ENCODE measurements at places on chromosomes 7 and 10.

DNA sequence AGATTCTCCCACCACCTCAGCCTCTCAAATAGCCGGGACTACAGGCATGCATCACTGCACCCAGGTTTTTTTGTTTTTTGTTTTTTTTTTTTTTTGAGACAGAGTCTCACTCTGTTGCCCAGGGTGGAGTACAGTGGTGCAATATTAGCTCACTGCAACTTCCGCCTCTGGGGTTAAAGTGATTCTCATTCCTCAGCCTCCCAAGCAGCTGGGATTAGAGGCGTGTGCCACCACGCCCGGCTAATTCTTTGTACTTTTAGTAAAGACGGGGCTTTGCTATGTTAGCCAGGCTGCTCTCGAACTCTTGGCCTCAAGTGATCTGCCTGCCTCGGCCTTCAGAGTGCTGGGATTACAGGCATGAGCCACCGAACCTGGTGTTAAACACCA is 107.5 kb upstream of the KIF5B start:
- DNase-seq: no peak

- no peak for DNase-seq
Measured at GRCh38 chr7:42315631-42316030, 78.6 kb upstream of the GLI3 start.

DNA sequence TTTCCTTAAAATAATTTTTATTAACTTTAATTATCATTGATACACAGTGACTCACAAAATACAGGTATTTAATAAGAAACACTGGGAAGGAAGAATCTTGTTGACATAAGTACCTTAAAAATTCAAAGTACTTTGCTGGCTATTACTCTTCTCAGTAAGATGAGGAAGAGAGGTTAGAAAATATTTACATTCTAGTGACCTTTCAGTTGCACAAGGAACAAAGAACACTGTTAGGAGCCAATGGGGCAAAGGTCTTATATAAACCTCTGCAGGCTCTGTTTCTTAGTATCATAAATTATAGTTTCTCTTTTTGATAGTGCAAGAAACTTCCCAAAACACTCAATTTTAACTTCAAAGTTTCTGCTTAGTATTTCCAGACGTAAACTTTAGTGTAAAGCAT is 4.8 kb upstream of the TAX1BP1 start:
- no peak for DNase-seq

DNA sequence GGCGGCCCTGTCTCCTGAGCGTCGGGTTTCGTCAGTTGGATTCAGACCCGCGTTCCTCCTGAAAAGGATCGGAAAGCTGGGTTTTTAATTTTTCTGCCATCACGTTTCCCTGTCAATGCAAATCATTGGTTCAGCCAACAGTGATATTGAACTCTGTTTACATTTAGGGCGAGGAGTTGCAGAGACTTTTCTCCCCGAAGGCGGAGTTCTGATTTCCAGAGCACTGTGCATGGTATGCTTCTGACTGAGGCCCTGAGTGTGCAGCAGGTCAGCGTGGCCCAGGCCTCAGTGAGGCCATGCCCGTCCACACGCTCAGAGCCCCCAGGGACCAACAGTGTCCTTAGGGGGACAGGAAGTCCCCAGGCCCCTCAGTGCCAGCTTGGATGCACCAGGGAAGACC is 27.1 kb downstream of the NKX6-2 start:
- no peak for DNase-seq

GRCh38 chr7:24325708-24326107 is 41.7 kb downstream of the NPY start:
- no peak for DNase-seq

- no peak for DNase-seq
Measured at GRCh38 chr10:43824934-43825333, 176.3 kb upstream of the ZNF32 start.

- no peak for DNase-seq
Measured at GRCh38 chr10:129966889-129967578, 3.0 kb upstream of the EBF3 start.

DNA sequence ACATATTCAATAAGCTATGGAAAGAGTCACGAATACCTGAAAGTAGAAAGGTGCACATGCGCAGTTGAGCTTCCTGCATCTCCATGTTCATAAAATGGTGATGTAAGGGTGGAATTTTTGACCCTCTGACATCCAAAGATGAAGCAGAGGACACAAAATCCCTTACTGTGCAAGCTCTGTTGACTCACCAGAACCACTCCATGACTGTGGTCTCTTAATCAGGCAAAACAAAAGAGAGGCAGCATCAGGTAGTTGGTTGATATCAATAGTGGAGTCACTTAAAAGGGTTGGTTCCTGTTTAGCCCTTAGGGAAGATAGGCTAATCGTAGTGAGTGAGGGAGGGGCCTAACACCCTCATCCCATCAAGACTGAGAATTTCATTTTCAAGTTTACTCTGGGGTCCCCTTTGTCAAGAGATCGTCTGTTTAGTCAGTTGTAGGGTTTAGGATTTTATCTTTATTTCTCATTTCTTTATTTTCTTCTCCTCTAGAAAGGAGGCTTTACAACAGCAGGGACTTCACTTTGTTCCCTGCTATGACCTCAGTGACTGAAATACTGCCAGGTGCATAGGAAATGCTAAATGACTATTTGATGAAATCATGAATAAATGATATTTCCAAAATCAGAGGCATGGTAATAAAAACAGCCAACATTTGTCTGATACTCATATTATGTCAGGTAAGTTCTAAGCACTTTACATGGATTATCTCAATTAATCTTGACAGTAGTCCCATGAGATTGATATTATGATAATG is 98.1 kb downstream of the CD36 start:
- no peak for DNase-seq

DNA sequence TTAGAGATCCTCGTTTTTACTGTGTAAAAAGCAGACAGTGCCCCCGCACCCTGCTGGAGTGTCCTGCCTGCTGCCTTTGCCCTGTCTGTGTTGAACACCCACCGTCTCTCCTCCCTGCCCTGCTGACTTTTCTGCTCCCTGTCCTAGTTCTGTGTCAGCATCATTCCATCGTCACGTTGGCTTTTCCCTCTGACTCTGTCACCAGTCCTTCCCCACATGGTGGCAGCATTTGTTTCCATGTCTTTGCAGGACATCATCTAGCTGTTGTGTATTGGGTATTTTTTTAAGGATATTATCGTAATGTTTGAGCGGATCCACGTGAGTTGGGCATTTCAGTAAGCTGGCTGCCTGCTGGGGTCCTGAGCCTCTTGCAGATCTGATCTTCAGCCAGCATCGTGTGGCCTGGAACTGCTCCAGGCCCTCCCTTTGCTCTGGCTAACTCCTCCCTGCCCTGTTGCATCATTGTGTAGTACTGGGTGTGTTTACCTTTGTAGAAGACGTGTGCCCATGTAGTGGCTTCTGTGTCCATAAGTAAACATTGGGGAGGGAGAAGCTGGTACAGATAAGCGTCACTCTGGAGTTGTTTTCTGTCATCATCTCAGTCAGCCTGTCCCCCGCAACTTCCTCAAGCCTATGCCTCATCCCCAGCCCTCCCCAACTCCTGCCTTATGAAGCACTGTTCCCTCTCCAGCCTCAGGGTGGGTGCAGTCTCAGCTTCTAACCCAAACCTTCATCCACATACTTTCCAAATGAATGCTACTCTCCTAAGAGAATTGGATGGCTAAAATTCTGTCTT is 44.3 kb downstream of the TRRAP start:
- DNase-seq: no peak

DNA sequence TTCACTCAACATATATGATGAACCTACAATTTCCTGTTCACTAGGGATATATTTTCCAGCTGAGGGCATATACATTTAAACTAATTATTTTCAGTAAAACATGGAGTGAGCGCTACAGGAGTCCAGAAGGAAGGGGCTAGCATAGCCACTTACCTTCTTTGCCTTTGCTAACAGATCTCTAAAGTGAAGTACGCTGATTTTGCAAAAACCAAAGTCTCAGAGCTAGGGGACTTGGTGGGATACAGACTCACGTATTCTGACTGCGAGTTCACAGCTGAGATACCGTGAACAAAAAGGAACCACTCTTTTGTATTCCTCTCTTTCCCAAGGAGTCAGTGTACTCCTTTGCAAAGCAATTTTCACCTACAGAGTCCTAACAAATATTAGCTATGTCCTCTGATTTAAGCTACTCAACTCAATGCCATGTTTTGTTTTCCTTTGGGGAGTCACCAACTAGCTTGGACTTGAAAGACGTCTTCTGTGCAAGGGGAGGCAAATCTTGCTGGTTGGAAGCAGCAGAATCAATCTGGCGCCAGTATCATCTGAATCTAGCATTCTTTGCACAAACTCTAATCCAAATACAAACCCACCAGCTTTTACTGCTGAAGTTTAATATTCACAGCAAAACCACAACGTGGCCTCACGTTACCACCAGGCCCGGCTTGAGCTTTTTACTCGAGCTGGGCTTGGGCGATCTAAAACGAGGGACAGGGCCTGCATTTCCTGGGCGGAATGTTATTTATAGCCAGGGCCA is 657 bp downstream of the CDNF start:
- no peak for DNase-seq

GRCh38 chr10:73017955-73018480 is 63.4 kb upstream of the PLA2G12B start:
- DNase-seq: no peak

DNA sequence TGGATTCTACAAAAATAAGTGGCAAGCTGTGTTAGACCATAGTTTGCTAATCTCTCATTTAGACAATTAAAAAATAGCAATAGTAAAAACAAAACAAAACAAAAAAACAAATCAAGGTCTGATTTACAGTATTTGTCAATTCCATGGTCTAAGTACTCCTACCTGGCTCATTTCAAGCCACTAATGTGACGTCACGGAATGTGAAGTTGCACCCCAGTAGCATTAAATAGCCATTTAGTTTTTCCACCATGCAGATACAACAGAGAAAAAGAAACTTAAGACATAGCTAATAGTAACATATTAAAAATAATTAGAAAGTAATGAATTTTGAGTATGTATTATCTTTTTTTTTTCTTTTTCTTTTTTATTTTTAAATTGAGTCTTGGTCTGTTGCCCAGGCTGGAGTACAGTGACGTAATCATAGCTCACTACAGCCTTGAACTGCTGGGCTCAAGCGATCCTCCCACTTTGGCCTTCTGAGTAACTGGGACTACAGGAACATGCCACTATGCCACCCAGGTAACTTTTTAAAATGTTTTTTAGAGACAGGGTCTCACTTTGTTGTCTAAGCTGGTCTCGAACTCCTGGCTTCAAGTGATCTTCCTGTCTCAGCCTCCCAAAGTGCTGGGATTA is 101.2 kb downstream of the MKX start:
- no peak for DNase-seq

DNA sequence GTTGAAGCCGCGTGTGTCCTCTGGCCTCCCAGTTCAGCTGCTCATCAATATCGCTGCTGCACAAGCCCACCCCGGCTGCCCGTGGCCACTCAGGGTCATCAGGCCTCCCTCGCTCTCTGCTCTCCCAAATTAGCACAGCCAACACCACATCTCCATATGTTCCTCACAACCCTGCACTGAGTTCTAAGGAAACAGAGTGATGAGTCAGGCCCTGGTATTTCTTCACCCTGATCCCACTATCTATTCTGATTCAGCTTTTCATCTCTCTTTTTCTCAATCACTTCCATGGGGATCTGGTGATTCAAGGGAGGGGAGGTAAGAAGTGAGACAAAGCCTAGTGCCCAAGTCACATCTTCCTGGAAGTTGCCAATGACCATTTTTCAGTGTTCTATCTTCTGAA is 23.8 kb downstream of the CYTH3 start:
- no peak for DNase-seq

DNA sequence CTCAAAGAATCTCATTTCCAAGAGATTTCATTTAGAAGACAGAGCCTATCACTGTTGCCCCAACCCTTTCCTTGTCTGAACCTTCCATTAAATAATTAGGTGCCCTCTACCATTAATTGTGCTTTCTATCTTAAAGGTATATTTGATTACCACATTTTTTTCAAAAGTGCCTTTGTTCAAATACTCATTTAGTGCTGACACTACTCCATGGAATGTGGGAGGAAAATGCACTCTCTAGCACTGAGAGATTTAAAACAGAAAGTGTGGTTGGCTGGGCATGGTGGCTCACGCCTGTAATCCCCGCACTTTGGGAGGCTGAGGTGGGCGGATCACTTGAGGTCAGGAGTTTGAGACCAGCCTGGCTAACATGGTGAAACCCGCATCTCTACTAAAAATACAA is 119.8 kb downstream of the CACNA2D1 start:
- DNase-seq: no peak

DNA sequence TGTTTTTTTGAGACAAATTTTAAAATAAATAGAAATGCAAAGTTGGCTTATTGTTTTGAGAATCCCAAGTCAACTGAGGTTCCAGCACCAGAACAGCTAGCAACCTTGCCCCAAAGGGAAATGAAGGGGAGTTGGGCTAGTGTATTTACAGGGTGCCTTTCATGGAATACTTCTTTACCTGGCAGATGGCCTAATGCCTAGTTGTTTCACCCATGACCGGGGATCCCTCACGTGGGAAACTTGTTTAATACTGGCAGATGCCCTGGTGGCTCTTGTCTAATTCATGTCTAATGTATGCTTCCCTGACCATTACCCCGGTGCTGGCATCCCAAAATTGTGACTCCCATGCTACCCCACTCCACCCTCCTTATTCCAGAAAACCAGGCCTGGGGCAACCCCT is 861.1 kb upstream of the ZWINT start:
- no peak for DNase-seq

- DNase-seq: no peak
Measured at GRCh38 chr10:70662362-70663220, 9.7 kb upstream of the ADAMTS14 start.

DNA sequence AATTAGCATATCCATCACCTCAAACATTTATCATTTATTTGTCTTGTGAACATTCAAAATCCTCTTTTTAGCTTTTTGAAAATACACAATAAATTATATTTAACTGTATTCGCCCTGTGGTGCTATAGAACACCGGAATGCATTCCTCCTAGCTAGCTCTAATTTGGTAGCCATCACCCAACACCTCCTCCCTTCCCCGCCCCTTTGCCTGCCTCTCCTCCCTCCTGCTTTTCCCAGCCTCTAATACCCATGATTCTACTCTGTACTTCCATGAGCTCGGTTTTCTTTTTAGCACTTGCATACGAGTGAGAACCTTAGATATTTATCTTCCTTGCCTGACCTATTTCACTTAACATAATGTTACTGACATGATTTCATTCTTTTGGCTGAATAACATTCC is 80.1 kb downstream of the ANKRD26 start:
- DNase-seq: no peak

DNA sequence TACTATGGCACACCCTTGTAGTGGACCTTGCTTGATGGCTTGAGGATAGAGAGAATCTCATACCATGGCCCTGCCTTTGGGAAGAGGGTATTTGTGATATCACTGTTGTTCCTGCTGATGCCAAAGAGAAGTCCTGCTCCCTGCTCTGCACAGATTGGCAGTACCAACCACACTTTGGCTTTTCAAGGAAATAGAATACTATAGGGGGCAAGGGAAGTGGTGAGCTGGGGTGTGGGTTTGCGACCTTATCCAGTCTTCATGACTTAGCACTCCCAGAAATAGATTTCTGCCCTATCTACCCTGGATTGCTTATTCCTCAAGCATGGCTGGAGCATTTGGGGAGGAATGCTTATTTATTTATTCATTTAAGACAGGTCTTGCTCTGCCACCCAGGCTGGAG is 6.8 kb upstream of the MAPK8 start:
- DNase-seq: no peak

GRCh38 chr10:129386415-129387257 is 80.4 kb upstream of the MGMT start:
- no peak for DNase-seq

- DNase-seq: no peak
Measured at GRCh38 chr7:117470777-117471176, 9.0 kb upstream of the CFTR start.

- no peak for DNase-seq
Measured at GRCh38 chr10:69218831-69219230, 1.3 kb upstream of the HKDC1 start.

- DNase-seq: no peak
Measured at GRCh38 chr10:71368643-71369042, 28.1 kb upstream of the CDH23 start.

- DNase-seq: no peak
Measured at GRCh38 chr7:80127412-80128160, 7.0 kb upstream of the GNAI1 start.

Measured in activated CD8-positive, alpha-beta memory T cell treated with anti-CD3 and anti-CD28 coated beads for 48 hours (primary cell).